ENCODE measurements at places on chromosomes 13 and 19. TPM values are rescaled to one million over a fixed set of nuclear protein-coding genes. Genes with fewer than 3 reads are reported as not detected.

Gene KCNC3
- 12.3 TPM for polyA plus RNA-seq

GRCh38 chr13:56189978-56190377 lies 950.7 kb upstream of the PRR20A start:
- no peak for DNase-seq

DNA sequence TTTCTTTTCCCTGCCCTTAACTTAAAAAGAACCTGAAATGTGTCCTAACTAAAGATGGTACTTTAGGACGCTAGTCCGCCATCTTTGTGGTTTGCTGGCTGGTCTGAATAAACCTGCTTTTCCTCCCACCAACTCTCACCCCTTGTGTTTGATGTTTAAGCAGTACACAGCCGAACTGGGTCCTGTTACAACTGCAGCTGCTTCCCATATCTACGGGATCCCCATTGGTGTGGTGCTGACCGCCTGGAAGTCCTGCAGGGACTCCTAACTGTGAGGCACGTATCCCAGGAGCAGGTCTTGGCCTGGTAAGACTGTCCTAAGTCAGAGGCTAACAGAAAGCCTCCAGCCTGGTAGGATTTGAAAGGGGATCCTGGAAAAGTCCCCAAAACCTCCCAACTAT lies 40.9 kb upstream of the VSTM2B start:
- DNase-seq: no peak

DNA sequence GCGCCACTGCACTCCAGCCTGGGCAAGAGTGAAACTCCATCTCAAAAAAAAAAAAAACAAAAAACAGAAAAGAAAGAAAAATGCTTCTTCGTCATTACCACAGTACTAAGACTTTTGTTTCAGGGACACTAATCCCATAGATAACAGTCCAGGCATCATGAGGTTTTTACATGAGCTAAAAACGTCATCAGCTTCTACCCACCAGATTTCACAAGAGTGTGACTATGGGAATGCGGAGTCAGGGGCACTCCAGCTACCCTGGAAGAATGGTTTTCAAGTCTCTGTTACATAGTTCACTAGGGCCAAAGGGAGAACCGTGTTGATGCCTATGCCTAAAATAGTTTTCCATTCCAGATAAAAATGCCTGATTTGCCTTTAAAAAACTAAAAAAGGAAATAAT lies 33.2 kb downstream of the RAB20 start:
- no peak for DNase-seq

GRCh38 chr19:3708207-3708931 lies at the start of gene TJP3:
TSS of gene TJP3 (plus strand) at chr19:3708384. CDS start at chr19:3728433, 20,049 bp downstream.
- no peak for DNase-seq

DNA sequence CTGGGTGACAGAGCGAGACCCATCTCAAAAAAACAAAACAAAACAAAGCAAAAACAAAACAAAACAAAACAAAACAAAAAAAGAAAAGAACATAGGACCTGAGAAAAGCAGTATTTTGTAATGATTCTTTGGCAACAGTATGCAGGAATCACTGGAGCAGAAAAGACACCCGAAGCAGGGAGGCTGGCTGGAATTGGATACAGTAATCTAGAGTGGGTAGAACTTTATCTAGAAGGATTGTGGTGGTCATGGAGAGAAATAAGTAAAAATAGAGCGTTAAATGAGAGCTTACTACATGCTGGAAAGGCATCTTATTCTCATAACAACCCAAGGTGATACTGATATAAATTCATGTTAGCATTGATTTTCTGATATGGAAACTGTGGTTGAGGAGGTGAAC lies 51.2 kb downstream of the KLF5 start:
- no peak for DNase-seq

DNA sequence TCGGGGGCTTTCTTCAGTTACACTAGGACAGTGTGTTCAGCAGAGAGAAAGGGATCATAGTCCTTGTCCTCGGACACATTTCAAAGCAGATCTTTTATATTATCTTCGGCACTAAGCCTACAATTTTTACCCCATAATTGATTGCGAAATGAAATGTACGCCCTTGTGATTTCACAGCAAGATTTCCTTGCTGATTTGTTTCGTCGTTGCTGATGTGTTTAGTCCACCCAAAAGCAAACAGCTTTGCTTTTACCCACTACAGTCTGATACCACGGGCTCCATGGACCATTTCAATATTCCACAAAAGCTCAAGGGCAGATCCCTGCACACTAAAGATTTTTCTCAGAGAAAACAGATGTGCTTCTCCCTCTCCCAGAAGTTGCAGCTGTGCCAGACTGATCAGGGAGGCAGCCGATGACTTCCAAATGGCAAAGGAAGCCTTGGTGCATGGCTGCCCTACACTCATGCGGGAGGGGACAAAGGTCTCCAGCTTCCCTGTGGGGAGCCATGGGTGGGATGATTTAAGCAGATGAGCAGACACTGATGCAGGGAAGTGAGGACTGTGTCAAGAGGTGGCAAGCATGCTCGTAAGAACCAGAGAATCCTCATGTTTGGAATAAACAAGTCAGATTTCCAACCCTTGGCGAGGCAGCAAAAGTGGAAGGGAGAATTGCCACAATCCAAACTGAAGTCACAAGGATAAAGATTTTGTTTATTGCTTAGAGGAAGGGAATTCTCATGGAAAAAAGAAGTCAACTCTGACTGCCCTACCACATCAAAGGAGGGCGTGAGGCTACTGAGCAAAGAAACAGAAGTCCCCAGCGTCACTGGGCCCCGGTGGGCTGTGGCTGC lies 81.1 kb downstream of the STK24 start:
- DNase-seq: no peak

Gene CGB8
- not detected for polyA plus RNA-seq

- peak; percentile 71 for DNase-seq
These were observed 232.9 kb downstream of the FOXO1 start for GRCh38 chr13:40433577-40433976.

Gene ZNF541
- not detected for polyA plus RNA-seq
